ENCODE measurements at places on chromosomes 1 and 21.
A peak's percentile ranks its signal among the peaks of the same experiment; 100 is the strongest.

GRCh38 chr1:166730299-166730888 lies 108.9 kb upstream of the POGK start:
- DNase-seq: no peak

DNA sequence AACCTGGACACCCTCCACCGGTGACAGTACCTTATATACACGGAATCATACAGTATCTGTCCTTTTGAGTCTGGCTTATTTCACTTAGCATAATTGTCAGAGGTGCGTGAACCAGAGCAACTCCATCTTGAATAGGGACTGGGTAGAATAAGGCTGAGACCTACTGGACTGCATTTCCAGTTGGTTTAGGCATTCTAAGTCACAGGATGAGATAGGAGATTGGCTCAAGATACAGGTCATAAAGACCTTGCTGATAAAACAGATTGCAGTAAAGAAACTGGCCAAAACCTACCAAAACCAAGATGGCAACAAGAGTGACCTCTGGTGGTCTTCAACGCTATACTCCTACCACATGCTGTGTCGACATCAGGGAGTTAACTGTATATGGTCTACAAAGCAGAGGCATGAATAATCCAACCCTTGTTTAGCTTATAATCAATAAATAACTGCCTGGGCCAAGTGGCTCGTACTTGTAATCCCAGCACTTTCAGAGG lies 1.4 kb upstream of the FDPS start:
- no peak for DNase-seq

- no peak for DNase-seq
These were observed 1.9 kb upstream of the COL6A2 start for GRCh38 chr21:46095814-46096595.

- DNase-seq: peak; percentile 41
These were observed 39.9 kb downstream of the SIPA1L2 start for GRCh38 chr1:232589812-232590743.

DNA sequence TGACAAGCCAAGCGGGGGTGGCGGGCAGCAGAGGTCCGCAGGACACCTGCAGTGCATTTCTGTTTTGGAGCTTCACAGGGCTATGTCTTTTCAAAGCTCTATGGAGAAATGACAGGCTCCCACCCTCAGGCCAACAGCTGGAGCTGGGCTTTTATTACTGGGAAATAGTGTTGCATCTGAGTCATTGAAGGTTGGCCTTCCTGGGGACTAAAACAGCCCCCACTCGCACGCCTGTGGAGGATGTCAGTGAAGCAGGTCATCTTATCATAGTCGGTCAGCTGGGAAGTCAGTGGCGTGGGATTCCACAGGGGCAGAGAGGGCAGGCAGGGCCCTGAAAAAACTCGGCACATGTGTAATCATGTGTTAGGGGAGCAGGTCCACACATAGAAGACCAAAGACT lies 55.3 kb downstream of the NTPCR start:
- no peak for DNase-seq

- peak; percentile 58 for DNase-seq
These were observed 570 bp upstream of the NPR1 start for GRCh38 chr1:153677718-153678518.

DNA sequence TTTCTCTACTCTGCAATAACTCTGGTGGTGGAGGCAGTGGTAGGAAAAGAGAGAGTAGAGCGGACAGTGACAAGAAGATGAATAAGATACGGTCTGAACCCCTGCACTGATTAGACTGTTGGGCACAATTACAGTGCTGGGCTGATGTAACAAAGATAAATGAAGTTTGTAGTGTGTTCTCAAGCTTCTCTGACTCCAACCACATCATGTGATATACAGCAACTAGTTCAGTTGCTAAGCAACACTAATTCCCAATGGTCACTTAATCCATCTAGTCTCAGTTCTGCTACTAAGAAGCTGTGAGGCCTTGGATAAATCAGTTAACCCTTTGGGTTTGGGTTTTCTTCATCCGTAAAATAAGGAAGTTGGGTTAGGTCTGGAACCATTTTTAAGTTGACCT lies 17.3 kb downstream of the DDR2 start:
- DNase-seq: no peak

Measured in left cardiac atrium (tissue), 4 donors.